Mesothelial cell of epicardium (in vitro differentiated cells): ENCODE measurements at places on chromosomes 5 and 9.

GRCh38 chr5:44711901-44712300, 96.8 kb upstream of the MRPS30 start:
- no peaks in the 10 kb centered on the region for H3K27me3 ChIP-seq
- DNase-seq: no peak
- H3K4me1 ChIP-seq: peaks cover 11% of the 10 kb centered on the region
- H3K4me3 ChIP-seq: no peak overlapping the region

DNA sequence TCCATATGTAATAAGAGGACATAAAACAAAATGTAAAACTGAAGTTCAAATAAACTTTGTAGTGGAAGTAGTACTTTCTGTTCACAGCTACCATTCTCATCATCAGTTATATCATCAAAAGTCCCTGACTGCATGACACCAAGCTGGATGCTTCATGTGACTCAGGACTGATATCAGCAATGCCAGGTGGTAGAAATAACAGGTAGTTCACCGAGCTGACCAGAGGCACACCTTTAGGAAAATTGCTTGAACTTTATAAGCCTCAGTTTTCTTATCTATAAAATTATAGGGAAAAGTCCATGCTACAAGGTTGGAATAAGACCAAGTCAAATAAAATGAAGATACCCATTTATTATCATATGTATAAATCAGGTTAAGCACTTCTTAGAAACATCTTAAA, 124.9 kb upstream of the PTGER4 start:
- H3K27me3 ChIP-seq: no peaks in the 10 kb centered on the region
- no peak for DNase-seq
- H3K4me3 ChIP-seq: no peak overlapping the region
- H3K4me1 ChIP-seq: peaks cover 47% of the 10 kb centered on the region
- H3K36me3 ChIP-seq: peaks cover 3% of the 10 kb centered on the region

DNA sequence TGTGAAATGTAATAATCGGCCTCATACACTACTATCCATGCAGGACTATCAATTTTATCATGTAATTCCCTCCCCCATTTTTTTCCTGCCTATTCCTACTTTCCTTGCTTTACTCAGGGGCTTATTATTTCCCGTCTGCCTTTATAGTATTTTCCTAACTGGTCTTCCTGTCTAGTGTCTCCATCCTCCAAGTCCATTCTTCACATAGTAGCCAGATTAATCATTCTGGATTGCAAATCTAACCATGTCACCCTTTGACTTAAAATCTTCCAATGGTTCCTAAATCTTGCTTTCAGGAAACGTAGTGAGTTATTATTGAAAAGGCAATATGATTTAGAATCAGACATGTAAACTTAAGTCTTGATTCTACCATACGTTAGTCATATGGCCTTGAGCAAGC, 307.4 kb upstream of the HAPLN1 start:
- no peak overlapping the region for H3K4me3 ChIP-seq
- no peaks in the 10 kb centered on the region for H3K4me1 ChIP-seq
- no peaks in the 10 kb centered on the region for H3K27me3 ChIP-seq
- no peak for DNase-seq
- no peak overlapping the region for H3K27ac ChIP-seq

DNA sequence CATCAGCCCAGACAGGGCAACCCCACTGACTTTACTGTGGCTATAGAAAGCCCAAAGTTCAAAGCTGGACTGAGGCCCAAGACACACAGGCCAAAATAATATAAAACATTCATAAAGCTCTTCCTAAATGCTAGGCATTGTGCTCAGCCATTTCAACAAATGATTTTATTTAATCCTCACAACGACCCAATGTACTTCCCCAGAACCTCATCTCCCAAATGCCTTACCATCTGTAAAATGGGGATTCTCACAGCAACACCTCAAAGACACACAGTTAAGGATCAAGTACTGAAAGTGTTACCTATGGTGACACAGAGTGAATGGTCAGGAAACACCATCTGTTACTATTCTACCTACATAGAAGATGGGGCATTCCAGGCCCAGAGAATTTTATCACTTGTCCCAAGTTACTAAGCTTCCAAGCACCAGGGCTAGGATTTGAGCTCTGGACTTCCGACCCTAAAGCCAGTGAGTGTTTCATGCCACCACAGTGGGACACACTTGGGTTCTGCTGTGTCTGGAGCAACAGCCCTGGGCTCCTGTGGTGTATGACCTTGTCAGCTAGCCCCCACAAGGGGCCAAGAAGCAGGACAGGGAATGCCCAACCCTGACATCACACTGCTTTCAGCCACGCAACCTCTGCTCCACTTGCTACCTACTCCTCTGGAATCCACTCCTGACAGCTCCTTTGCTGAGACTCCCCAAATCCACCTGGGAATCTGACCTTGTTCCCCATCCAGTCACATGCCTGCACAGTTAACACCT, 15.1 kb downstream of the SHB start:
- H3K4me1 ChIP-seq: peaks cover 29% of the 10 kb centered on the region
- no peak for DNase-seq
